Stimulated activated CD8-positive, alpha-beta memory T cell treated with anti-CD3 and anti-CD28 coated beads, Interleukin-7, amount 100 ng/mL, for 1 hour (primary cell): ENCODE measurements at places on chromosomes 16 and 17.

DNA sequence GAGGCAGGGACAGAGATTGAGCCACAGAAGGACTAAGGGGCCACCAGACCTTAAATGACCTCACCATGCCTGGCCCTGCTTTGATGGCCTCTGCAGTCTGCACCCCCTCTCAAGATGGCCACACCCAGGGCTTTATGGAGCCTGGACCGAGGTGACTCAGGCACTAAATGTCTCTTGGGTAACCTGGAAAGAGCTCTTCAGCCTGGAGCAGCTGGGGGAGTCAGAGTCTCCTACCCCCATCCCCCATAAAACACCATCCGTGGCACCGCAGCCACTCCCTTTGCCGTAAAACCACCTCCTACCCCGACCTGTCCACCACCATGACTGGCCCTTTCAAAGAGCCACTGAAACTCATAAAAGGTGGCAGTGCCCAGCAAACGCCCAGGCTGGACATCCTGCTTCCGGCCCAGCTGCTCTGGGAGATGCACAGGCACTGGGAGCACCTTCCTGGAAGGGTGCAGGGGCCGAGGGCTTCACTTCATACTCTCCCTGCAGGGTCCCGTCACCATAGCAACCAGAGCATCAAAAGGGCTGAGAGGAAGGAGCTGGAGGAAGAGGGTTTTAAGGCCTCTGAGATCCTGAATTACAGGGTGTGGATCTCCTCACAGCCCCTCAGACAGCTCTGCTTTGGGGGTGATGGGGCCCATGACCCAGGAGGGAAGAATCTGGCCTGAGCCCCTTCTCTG is 22.3 kb downstream of the FOXN1 start:
- no peak for DNase-seq

DNA sequence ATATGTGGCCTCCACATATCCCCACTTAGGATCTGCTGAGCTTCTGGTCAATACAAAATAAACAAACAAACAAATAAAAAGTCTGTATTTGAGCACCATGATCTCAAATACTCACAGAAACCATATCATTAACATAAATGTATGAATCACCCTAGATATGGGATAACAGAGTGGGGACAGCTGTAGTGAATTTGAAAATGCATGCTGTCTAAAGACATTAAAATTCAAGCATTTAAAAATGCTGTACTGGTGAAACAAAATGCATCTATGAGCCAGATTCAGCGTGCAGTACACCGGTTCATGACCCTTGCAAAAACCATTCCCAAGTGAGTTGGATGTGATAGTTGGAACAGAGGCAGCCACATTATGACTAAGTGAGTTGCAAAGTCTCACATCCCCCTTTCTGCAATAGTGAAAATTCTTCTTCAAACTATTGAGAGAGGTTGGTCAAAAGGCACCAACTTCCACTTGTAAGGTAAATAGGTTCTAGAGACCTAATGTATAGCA is 12.3 kb downstream of the GRIN2A start:
- DNase-seq: no peak

DNA sequence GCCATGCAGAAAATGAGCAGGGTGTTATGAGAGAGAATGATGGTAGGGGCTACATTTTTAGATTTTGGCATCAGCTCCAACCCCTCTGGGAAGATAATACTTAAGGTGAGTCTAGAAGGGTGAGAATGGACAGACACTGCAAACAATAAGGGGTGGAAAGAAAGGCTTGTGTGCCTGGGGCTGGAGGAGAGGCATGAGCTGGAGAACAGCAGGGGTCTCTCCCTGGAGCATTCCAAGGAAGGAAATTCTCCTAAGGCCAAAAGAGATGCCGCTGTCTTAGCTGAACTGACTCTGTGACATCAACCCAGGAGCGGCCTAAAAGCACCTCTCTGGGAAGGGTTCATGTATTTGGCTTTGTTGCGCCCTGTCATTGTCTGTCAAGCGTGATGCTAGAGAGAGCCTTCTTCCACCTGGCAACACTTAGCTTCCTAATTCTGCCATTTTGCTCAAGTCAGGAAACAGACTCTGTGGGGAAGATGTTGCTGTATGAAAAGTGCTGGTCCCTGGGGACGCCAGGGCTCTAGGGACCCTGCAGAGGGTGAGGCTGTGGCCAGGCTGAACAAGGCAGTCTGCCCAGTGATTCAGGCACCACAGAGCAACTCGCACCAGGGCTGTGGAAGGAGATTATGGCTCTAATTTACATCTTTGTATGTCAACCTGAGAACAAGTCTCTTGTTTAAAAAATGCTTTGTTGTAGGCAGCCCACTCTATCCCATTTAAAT is 225.7 kb downstream of the CBLN1 start:
- DNase-seq: no peak

- DNase-seq: no peak
These were observed 220.7 kb downstream of the KCNJ2 start for GRCh38 chr17:70390049-70390448.

DNA sequence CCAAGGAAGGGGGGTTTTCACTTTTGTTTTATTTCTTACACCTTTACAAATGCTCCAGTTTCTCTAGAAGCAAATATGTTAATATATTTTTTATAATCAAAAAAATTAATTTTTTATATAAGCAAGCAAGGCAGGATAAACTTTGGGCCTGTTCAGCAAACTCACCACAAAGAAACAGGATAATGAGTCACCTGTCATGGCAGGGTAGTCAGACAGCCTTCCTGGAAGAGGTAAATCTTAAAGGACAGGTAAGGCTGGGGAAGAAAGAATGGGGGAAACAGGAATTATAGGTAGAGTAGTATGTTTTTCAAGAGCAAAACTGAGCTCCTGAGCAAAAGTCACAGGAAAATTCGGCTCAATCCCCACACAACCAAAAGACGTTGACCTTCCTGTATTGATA is 186.3 kb upstream of the SOX9 start:
- no peak for DNase-seq

- DNase-seq: no peak
These were observed 608.3 kb upstream of the SALL1 start for GRCh38 chr16:51759329-51759728.

- DNase-seq: no peak
These were observed 97.8 kb downstream of the TMEM100 start for GRCh38 chr17:55624772-55625433.

DNA sequence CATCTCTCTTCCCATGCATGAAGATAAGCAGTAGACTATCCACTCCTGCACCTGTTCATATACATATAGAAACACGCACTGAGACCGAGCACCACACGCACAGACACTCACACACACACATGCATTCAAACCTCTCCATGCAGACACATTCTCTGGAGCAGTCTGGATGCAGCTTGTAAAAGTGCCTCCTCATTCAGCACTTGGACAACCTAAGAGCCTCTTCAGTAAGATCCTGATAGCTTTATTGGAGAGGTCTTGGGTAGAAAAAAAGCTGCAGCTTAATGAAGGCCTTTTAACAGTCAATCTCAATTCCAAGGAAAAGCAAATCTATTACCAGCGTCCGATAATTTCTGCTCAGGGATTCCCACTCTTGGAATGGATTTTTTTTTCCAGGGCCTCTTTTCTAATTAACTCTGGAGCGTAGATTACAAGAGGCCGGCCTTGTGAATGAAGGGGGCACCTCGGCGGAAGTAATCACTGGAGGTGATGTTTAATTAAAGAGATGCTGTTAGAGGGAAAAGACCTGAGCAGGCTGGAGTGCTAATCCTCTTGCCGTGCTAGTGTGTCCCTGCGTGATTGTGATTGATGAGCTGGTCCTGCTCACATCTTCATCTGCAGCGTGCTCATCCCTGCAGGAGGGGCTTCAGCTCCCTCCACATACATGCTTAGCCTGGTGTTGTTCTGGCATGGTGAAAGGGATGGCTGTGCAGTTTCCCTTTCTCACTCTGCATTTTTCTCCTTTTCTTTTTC is 155.1 kb downstream of the RBFOX1 start:
- DNase-seq: no peak

GRCh38 chr17:80552523-80552922 is 7.9 kb downstream of the RPTOR start:
- no peak for DNase-seq
